ENCODE measurements at places on chromosomes 16 and 17. TPM values are rescaled to one million over a fixed set of nuclear protein-coding genes. Genes with fewer than 3 reads are reported as not detected.

Gene OR1A2
- polyA plus RNA-seq, result not detected

Gene ELOB
- 318 TPM for polyA plus RNA-seq

Gene GP1BA
- 0.11 TPM for polyA plus RNA-seq

Gene CBX4
- polyA plus RNA-seq, result 18.5 TPM

Gene CTRB1
- 23,150 TPM for polyA plus RNA-seq

Measured in pancreas (tissue), 10 donors.